ENCODE measurements at places on chromosomes 13 and 19.
A peak's percentile ranks its signal among the peaks of the same experiment; 100 is the strongest.

DNA sequence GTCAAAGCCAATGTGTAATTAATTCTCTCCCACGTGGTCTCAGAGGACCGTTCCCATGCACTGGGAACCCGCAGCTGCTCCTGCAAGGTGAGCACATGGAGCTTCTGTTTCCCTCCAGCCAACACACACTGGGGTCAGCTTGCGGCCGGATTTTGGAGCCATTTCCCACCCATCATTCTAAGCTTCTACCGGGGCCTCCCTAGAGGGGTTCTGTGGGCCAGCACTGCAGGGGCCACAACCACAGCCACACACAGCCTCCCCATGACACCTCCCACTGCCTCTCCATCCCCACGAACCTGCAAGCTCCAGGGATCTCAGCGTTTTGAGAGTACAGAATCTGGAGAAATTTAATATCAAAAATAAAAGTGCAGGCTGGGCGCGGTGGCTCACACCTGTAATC, 120.7 kb upstream of the SOX1 start:
- DNase-seq, result no peak

DNA sequence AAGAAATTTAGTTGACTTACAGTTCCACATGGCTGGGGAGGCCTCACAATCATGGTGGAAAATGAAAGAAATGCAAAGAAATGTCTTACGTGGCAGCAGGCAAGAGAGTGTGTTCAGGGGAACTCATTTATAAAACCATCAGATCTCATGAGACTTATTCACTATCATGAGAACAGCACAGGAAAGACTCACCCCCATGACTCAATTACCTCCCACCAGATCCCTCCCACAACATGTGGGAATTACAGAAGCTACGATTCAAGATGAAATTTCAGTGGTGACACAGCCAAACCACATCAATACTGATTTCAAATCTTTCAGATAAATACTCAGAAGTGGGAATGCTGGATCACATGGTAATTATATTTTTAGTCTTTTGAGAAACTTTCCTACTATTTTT, 1357.9 kb downstream of the SLITRK5 start:
- no peak for DNase-seq

DNA sequence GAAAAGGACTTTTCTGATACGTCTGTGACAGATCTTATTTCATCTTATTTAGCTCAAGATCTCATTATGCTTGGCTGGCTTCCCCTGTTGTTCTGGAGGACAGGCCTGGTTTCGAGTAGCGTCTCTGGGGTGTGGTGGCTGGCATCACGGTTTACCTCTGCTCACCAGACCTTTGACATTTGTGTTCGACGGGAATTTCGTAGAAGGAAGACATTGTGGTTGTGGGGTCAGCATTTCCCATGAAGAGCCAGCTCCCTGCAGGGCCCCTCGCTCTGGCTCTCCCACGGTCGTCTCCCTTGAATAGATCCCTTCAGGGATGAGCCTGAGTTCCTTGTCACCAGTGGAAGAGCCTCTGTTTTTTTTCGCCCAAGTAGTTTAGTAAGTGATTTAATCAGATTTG, 78.6 kb upstream of the TEX29 start:
- DNase-seq, result no peak

GRCh38 chr13:95226932-95227695, 74.1 kb downstream of the ABCC4 start:
- no peak for DNase-seq

DNA sequence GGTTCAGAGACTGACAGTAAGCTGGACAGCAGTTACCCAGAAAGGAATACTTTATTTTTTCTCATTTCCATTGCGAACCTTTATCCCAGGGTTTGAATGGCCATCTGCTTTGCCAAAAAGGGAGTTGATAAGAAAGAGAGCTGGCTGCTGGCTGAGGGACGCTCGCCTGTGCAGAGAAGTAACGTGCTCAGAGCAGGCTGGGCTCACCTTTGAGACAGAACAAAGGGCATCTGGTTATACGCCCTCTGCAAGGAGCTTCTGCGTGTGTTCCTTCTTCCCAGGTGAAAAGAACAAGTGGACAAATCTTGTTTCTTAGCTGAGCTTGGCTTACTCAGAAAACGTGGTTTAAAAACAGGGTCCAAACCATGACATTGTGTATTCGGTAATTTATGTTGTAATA, 47.4 kb downstream of the EFNB2 start:
- no peak for DNase-seq

DNA sequence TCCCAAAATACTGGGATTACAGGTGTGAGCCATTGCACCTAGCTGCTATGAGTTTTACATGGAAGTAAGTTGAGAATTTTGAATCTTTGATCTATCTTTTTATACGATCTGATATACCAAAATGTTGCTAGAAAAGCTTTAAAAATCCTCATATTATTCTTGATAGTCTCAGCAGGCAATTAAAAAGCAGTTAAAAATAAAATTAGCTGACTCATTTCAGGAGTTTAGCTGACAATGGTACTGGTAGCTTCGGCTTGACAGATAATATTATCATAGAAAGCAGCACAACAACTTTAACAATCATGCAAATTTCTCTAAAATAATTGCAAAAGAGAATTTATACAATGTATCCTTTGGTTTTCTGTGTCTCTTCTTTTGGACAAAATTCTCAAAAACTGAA, 9.6 kb upstream of the FOXO1 start:
- DNase-seq, result no peak

- peak; percentile 63 for DNase-seq
Measured at GRCh38 chr13:112942689-112943308, 26.2 kb upstream of the MCF2L start.

- DNase-seq, result no peak
Measured at GRCh38 chr19:1616396-1616795, 11.1 kb upstream of the UQCR11 start.

- no peak for DNase-seq
Measured at GRCh38 chr13:99967869-99968520, 3.6 kb downstream of the ZIC5 start.

DNA sequence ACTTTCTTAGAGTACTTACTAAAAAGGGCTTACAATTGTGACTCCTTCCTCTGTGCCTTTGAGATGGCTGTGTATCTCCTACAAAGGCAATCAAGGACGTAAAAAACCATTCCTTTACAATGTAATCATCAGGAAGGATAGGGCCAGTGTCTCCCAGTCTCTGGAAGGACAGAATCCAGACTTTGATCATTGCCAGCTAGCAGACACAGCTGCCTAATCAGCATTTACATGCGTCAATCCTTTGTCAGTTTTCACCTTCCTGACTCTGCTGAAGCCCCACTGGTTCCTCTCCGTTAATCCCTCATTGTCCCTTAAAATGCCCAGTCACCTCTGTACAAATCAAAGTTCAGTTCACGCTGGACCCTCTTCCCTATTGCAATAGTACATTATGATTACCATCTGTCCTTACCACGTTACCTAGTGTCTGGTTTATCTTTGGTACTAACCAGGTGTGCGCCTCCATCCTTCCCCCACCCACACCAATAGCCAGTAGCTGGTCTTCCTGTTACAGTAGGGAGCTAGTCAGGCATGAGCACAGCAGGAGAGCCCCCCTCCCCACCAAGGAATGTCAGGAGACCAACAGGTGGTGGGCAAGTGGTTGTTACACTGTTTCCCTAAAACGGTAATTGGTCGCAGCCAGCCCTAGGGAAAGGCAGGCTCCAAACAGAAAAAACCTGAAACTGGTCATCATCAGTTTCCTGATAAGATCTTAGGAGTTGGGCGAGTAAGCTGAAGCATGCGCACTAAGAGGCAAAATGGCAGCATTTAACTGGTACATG, 49.7 kb downstream of the TGDS start:
- no peak for DNase-seq
